ENCODE measurements at places on chromosomes 1 and 21.

GRCh38 chr1:172425339-172425738 is 4.9 kb downstream of the C1orf105 start:
- no peak for DNase-seq

DNA sequence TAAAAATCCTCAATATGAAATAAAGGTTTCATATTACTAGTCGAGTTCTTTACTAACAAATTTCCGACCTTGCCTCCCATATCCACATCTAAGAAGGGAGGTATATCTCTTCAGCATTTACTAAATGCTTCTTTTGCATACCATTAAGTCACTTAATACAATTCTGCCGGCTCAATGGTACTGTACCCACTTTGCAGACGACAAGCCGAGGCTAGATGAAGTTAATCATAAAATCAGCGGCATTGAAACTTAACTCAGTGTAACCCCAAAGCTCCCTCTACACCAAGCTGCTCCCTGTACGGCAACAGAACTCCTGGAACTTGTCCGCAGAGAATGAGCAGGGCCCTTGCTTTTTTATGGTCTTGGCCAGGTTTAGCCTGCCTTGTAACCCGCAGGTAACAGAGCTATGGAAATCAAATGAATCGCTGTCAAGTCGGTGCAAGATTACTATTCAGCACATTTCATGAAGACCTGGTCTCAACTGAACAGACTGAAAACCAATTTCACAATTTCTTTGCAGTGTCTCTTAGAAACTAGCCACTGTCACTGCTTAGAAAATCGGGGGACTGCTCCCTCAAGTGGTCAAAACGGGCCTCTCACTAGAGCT is 738 bp downstream of the INTS7 start:
- no peak for DNase-seq

DNA sequence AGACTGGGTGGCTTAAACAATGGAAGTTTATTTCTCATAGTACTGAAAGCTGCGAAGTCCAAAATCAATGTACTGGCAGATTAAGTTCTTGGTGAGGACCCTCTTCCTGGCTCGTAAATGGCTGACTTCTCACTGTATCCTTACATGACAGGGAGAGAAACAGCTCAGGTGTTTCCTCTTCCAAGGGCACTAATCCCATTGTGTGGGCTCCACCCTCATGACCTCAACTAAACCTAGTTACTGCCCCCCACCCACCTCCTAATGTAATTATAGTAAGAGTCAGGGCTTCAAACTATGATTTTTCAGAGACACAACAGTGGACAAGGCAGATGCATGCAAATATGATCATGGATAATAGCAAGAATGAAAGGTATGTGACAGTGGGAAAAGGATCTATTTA is 81.2 kb upstream of the HP1BP3 start:
- no peak for DNase-seq

GRCh38 chr1:150420560-150421265 is 56.8 kb downstream of the RPRD2 start:
- DNase-seq: no peak

DNA sequence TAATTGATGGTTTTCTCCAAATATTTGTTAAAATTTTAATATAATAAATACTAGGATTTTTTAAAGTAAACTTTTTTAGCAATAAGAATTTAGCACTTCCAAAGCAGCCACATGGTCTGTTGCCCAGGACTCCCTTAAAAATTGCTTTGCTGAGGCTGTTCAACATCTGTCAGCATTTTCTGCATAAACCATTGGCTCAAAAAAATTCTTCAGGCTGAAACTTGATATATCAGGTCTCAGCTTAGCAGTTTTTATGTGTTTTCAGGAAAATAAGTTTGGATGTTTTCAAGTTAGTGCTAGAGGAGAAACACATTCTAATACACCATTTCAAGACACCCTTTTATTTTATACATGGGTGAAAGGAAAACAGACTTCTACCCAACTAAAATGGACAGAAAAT is 69.1 kb upstream of the C1orf105 start:
- no peak for DNase-seq

- DNase-seq: no peak
Measured at GRCh38 chr1:97245682-97246081, 524.1 kb downstream of the PTBP2 start.

DNA sequence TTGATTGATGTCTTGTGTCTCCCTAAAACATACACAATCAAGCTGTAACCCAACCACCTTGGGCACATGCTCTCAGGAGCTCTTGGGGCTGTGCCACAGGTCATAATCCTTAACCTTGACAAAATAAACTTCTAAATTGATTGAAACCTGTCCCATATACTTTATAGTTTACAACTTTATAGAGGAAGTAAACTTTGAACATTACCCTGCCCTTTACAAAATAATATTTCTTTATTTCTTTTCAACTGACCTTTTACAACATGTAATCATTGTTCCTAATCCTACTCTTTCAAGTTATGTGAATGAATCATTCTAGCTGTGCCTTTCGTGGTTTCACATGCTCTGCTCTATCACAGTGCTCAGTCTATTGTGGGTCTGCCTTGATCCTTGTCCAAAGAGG is 118.3 kb upstream of the ATP1A1 start:
- no peak for DNase-seq

GRCh38 chr1:21229246-21230000 is 52.7 kb upstream of the EIF4G3 start:
- DNase-seq: peak; percentile 36

GRCh38 chr1:66270119-66270812 is 263.7 kb upstream of the SGIP1 start:
- no peak for DNase-seq

DNA sequence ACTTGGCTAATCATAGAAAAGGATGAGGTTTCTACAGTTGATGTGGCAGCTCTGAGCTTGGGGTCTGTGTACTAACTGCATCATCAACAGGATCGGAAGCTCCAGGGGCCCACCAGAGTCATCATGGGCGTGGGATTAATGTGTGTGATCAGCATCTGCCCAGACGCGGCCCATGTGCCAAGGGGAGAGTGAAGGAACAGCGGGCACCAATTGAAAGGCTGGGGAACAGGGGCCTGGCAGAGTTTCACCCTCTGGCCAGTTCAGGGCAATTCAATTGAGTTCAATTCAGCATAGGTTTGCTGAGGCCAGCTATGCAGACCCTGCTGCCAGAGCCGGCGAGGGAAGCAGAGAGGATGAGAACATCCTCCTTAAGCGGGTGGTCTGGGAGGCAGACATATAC is 260.0 kb upstream of the AJAP1 start:
- no peak for DNase-seq

GRCh38 chr21:41316200-41317062 is at the start of gene FAM3B:
Gene FAM3B (plus strand): TSS chr21:41316801. CDS start chr21:41316880, 79 bp downstream.
- no peak for DNase-seq

- no peak for DNase-seq
Measured at GRCh38 chr21:45302082-45303061, 14.7 kb upstream of the POFUT2 start.

DNA sequence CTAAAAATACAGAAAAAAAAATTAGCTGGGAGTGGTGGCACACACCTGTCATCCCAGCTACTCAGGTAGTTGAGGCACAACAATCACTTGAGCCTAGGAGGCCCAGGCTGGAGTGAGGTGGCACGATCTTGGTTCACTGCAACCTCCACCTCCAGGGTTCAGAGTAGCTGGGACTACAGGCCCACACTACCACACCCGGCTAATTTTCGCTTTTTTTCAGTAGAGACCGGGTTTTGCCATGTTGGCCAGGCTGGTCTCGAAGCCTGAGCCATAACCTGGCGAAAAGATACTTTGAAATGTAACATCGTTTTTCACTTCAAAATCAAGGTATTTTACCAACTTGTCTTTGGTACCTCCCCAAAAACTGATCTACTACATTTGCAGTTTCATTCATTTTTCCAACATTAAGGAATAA is 6.1 kb downstream of the GAS5 start:
- DNase-seq: no peak

- DNase-seq: no peak
Measured at GRCh38 chr1:45545019-45545493, 5.6 kb upstream of the AKR1A1 start.

DNA sequence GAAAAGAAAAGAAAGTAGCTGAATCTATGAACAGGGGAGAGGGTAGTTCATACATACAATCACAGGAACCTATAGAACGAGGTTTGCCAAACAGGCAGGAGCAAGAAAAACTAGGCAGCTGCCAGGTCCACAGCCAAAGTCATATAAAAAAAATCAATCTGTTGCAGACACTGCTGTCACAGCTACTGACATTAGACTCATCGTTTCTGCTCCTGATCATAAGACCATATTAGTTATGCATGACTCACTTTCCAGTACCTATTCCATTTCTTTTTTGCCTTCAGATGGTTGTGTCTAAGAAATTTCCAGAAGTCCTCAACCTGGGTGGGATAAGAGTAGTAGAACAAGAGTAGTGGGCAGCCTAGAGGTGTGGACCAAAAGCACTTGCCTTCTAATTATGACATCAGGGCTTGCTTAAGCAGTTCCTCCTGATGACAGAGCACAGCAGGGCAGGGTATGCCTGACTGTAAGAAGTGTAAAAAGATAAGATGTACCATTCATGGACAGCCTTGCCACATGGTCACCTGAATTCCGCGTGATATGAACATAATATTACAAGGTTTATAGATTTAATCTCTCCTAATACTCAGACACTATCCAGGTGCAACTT is 323.2 kb upstream of the SGIP1 start:
- no peak for DNase-seq

DNA sequence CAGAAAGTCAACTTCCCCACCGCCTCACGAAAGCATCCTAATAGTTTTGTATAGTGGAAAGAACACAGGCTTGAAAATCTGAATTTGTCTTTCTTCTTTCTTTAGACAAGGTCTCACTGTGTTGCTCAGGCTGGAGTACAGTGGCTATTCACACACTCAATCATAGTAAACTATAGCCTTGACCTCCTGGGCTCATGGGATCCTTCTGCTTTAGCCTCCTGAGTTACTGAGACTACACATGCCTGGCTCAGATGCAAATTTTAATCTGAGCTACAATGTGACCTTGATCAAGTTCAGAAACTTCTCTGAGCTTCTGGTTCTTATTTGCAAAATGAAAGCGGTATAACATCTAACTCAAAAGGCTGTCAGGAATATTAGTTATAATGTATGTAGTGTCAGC is 362.1 kb downstream of the SMYD3 start:
- no peak for DNase-seq

GRCh38 chr1:170790651-170791071 is 126.7 kb downstream of the PRRX1 start:
- no peak for DNase-seq

DNA sequence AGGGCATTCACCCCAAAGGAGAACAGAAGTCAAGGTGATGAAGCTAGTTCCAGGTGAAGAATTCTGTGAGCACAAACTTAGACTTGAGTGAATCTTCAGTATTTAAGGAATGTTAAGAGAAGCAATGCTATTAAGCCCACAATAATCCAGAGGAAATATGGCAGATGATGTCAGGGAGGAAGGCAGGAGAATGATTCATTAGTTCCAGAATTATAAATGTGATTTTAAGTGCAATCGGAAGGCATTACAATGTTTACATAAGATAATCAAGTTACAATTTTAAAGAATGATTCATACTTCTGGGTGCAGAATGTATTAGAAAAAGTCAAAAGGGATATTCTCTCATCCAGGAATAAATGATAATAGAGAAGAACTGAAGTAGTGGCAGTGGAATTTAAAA is 545.2 kb upstream of the BRINP3 start:
- no peak for DNase-seq

DNA sequence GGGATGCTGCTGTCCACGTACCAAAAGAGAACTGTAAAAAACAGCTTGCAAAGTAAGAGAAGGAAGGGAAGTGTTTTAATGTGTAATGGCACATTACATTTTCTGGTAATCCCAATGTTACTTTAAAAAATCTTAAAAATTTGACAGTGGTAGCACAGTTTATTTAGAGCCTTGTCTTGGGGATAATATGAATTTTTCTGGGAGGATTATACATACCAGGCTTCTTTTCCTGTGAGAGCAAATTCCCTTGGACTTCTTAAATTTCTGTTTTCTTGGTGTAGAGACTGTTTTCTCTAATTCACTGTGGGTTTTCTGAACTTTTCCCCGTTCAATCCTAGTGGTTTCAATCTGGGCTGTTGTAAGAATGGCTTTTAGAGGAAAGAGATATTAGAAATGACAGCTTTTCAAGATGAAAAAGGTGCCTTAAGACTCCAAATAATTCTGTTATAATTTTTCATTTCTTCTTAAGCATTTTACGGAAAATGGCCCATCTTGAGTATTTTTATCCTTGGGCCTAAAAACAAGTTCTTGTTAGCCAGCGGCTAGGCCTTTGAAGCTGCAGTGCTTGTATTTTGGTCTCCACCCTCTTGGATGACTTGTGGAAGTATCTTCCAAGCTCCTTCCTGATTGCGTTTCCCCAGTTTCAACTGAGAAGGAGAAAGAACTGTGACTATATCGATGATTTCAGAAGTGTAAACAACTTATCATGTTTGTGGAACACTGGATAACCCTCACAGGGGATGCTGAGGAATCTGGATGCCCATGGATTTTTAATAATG is 70.0 kb downstream of the LEPR start:
- no peak for DNase-seq

GRCh38 chr1:212555426-212555825 is 53.1 kb upstream of the ATF3 start:
- no peak for DNase-seq

GRCh38 chr1:156625436-156626078 is 6.3 kb downstream of the HAPLN2 start:
- peak; percentile 45 for DNase-seq

Data from SJSA1 (cell line).